ENCODE measurements at places on chromosomes 11 and 22.

GRCh38 chr11:132844956-132845696 lies 687.2 kb downstream of the OPCML start:
- DNase-seq, result no peak

DNA sequence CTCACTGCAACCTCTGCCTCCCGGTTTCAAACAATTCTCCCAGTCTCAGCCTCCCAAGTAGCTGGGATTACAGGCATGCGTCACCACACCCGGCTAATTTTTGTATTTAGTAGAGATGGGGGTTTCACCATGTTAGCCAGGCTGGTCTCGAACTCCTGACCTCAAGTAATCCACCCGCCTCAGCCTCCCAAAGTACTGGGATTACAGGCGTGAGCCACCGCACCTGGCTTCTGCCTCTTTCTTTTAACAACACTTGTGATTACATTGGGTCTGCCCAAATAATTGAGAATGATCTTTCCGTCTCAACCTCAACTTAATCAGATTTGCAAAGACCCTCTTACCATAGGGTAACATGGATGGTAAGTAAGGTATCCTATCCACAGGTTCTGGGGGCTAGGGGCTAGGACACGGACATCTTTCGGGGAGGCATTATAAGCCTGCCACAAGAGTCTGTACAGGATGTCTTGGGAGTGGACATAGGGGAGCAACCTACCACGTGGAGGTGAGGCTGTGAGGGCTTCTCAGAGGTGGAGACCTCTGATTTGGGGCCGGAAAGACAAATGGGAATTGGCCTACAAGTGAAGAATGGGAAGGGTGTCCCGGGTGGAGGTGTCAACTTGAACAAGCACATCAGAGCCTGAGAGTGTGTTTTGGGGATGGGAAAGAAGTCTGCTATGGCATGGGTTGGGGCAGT lies 2.7 kb upstream of the CBX6 start:
- DNase-seq, result no peak

- no peak for DNase-seq
These were observed 47.7 kb downstream of the C11orf58 start for GRCh38 chr11:16786131-16786530.

GRCh38 chr11:118645066-118645715 lies 34.3 kb downstream of the TREH start:
- DNase-seq, result no peak

GRCh38 chr11:62172294-62172693 lies 17.7 kb upstream of the SCGB1D1 start:
- no peak for DNase-seq

DNA sequence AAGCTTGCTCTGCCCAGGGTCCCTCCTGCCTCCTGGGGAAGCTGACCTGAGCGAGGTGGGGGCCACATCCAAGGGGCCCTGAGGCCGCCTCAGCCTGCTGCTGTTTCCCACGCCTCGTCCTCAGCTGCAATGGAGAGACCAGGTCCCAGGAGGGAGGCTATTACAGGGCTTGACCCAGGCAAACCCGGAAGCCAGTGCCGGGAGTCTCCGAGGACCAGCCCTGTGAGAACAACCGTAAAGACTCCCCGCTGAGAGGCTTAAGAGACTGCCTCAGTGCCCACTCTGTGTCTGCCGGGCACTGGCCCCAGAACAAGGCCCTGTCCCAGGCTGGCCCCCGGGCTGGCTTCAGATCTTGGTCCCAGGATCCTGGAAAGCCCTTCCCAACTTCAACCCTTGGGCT lies 124.3 kb upstream of the FGF3 start:
- no peak for DNase-seq

DNA sequence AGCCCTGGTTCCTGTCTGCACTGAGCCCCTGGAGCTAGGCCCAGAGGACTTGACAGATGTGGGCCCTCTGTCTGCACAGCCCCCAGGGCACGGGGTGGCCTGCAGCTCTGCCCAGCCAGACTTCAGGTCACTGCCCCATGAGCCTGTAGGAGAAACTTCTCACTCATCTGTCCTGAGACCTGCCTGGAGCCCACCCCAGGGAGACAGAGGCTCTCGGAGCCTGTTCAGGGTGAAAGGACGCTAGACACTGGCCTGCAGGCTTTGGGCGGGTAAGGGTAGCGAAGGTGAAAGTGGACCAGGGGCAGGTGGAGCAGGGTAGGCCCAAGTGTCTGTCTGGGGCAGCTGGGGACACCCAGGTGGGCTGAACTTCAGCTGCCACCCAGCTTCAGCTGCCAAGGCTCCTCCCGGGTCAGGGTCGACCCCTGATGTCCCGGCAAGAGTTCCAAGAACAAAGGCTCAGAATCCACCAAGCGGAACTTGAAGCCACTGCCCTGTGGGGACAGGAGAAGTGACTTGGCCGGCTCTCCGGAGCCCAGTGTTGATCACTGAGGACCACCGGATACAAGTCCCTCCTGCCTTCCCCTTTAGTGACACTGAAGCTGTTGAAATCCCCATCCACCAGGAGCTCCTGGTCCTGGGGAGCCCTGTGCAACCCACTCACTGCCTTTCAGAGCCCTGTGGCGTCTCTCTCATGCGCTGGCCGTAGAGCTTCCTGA lies 90.3 kb downstream of the KCNQ1 start:
- DNase-seq, result no peak

GRCh38 chr11:124669193-124669592 lies 4.3 kb downstream of the SIAE start:
- DNase-seq, result no peak

GRCh38 chr11:108857382-108857781 lies 192.5 kb downstream of the DDX10 start:
- DNase-seq, result no peak

DNA sequence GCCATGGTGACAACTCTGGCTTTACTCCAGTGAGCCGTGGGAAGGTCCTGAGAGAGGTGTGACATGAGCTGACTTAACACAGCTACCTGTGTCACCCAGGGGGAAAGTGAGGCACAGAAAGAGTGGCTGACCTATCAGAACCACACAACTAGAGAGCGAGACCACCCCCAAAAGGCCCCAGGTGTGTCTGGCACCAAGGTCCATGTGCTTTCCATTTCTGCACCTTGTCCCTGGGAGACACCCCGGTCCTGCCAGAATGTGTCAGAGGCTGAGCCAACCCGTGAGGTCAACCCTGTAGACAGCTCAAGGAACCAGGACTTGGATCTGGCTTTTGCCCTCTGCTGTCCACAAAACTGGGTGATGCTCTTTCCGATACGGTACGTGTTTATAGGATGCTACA lies 9.8 kb downstream of the MAFF start:
- no peak for DNase-seq

- DNase-seq, result no peak
These were observed 146.0 kb downstream of the PARVA start for GRCh38 chr11:12523180-12523924.

- no peak for DNase-seq
These were observed 77.7 kb downstream of the LARGE1 start for GRCh38 chr22:33842421-33843094.
